Hair follicular keratinocyte (primary cell): ENCODE measurements at places on chromosomes 3 and 15. TPM values are rescaled to one million over a fixed set of nuclear protein-coding genes. Genes with fewer than 3 reads are reported as not detected.

Gene FAM107A
- total RNA-seq = not detected in 2 replicates

Gene UBA3
- 51.1 and 58.5 TPM in 2 replicates for total RNA-seq

Gene PDIA5
- 33.0 and 40.3 TPM in 2 replicates for total RNA-seq

Gene DLL4
- 0.08 TPM in 1 of 2 replicates, not detected in the other for total RNA-seq

Gene IQCF5
- total RNA-seq = not detected in 2 replicates

Gene PLS1
- total RNA-seq = 9.1 and 13.4 TPM in 2 replicates

Gene ACAN
- total RNA-seq = not detected in 2 replicates

Gene DIS3L
- 8.0 and 26.2 TPM in 2 replicates for total RNA-seq

Gene SNUPN
- total RNA-seq = 21.7 and 26.0 TPM in 2 replicates

Gene CDHR4
- not detected in 2 replicates for total RNA-seq

Gene PLSCR4
- total RNA-seq = 1.3 and 3.8 TPM in 2 replicates

Gene ARID3B
- total RNA-seq = 4.0 and 6.8 TPM in 2 replicates

Gene MNS1
- 0.39 and 1.1 TPM in 2 replicates for total RNA-seq

Gene CP
- not detected in 2 replicates for total RNA-seq

Gene HTD2
- 3.2 and 11.3 TPM in 2 replicates for total RNA-seq

Gene GABRG3
- not detected in 2 replicates for total RNA-seq

Gene AGTR1
- total RNA-seq = 0.95 TPM in 1 of 2 replicates, not detected in the other

Gene CCDC9B
- 3.9 and 8.0 TPM in 2 replicates for total RNA-seq

Gene AGBL1
- not detected in 2 replicates for total RNA-seq

Gene SI
- total RNA-seq = not detected in 2 replicates

Gene UROC1
- not detected in 2 replicates for total RNA-seq

Gene CLDN16
- total RNA-seq = not detected in 2 replicates

Gene ADAMTS7
- 0.76 and 1.0 TPM in 2 replicates for total RNA-seq

Gene SLC9C1
- total RNA-seq = not detected in 2 replicates

Gene GABRB3
- 1.1 and 1.8 TPM in 2 replicates for total RNA-seq

Gene PLOD2
- total RNA-seq = 41.3 and 47.6 TPM in 2 replicates

Gene ATP8B4
- total RNA-seq = not detected in 2 replicates

Gene GHSR
- not detected in 2 replicates for total RNA-seq

Gene TGM5
- total RNA-seq = 0.16 TPM in 1 of 2 replicates, not detected in the other

Gene GUCA1C
- total RNA-seq = not detected in 2 replicates

Gene TTLL13
- total RNA-seq = 0.08 and 0.11 TPM in 2 replicates
